Activated naive CD4-positive, alpha-beta T cell treated with Interleukin-2 at 50 U/mL for 16 hours (primary cell): ENCODE measurements at places on chromosomes 3 and 15.
A peak's percentile ranks its signal among the peaks of the same experiment; 100 is the strongest.

DNA sequence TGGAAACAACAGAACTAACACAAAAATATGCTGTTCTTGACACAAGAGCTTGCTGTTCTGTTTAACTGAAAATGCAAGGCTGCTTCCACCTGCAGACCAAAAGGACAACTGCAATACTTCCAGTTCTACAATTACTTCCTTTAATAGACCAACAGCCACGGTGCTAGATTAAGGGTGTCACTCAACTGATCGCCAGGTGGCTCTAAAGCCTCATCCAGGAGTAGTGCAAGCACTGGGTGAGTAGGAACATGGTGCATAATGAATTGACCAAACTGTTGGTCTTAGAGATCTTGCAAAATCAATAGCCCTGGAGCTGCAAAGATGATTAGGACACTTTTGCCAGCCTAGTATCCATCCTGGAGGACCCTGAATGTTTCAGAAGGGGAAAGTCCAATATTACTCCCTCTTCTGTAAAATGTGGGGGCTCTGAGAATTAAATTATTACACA lies 3.6 kb upstream of the CLDN16 start:
- DNase-seq = no peak

DNA sequence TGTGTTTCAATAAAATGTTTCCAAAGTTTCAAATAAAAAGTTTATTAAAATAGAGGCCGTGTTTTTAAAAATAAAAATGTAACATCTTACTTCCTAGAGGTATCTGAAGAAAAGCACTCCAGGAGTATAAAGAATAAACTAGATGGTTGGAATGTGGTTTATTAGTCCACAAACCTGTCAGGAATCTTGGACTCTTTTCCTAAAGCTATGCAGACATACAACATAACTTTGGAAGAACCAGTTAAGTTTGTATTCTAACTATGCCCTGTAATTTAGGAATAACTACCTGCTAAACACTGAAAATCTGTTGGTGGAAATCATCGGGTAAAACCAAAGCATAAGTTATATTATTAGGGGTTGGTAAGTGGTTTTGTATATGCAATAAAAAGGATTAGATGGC lies 51.6 kb downstream of the PPARG start:
- DNase-seq = no peak

DNA sequence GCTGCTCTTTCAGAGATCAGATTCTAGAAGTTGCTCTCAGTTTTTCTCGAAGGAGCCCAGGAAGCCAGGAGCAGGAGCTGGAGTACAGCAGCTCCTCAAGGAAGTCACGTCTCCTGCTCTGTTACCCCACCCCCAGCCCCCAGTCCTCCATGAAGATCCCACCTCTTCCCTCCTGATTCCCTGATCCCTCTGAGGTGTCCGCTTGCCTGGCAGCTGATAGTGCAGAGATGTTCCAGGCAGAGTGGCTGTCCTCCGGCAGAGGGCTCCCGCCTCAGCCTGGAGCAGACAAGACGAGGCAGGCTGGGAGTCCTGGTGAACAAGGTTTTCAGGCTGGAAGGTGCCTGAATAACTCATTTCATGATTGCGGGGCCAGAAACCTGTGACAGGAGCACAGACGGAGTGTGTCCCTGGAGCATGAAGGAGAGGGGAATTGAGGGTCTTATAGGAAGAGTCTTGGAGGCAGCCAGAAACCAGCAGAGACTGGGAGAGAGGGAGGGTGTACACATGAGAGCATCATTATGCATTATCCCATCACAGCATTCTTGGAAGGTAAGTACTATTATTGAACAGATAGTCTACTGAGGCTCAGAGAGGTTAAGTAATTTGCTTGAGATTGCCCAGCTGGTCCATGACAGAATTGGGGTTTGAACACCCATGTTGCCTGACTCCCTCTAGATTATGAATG lies 1.2 kb downstream of the HRH1 start:
- peak; percentile 4 for DNase-seq

GRCh38 chr3:73314151-73314951 lies 252.9 kb downstream of the EBLN2 start:
- no peak for DNase-seq

DNA sequence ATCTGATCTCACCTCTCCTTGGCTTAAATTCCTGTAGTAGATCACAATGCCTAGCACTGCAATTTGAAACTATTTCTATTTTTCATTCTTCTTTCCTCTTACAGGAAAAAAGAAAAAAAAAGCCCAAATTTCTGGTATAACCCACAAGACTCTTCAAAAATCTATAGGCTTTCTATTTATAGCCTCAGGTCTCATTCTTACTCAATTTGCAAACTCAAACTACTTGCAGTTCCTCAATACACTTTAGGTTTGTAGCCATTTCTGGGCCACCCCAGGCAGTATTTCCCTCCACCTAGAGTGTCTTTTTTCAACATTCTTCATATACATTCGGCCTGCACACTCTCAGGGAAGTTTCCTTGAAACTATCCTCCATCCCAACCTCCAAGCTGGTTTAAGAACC lies 169.0 kb downstream of the TBC1D5 start:
- DNase-seq = no peak

- peak; percentile 13 for DNase-seq
Observed at GRCh38 chr3:152574461-152575079, 260.4 kb upstream of the P2RY1 start.

DNA sequence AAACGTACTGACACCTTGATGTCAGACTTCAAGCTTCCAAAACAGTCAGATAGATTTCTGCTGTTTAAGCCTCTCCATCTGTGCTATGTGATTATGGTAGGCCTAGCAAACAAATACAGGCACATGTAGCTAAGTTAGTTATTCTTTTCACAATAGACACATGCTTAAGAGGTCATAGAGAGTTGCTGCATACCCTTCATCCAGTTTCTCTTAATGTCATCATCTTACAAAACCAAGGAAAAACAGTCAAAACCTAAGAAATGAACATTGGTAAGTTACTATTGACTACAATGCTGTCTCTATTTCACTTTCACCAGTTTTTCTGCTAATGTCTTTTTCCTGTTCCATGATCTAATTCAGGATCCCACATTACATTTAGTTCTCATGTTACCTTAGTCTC lies 946.8 kb downstream of the TUSC7 start:
- DNase-seq = no peak

DNA sequence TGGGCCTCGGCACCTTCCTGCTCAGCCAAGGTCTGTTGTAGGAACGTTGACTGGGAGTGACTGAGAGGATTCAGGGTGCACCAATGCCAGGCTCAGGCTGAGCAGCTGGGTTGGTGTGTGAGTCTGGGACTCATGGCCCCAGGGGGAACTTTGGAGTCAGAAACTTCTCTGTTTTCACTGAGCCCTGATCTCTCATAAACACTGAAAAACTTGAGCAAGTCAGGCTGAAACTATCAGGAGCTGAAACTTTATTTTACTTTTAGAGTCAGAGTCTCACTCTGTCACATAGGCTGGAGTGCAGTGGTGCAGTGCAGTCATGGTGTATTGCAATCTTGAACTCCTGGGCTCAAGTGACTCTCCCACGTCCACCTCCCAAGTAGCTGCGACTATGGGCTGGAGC lies 3.0 kb downstream of the TRAK1 start:
- DNase-seq = no peak

- DNase-seq = no peak
Observed at GRCh38 chr3:159057621-159058020, 255.8 kb downstream of the MFSD1 start.
